Daoy (cell line): ENCODE measurements at places on chromosomes 2 and 18. TPM values are rescaled to one million over a fixed set of nuclear protein-coding genes. Genes with fewer than 3 reads are reported as not detected.

- no peak for DNase-seq
Observed at GRCh38 chr2:185771396-185771795, 32.8 kb downstream of the FSIP2 start.

GRCh38 chr2:218508299-218508698 is 59.9 kb downstream of the USP37 start:
- DNase-seq: no peak

The ALLC gene
- 0.11 TPM in 1 of 2 replicates, not detected in the other for total RNA-seq

The CYP26B1 gene
- total RNA-seq: 1.9 and 3.7 TPM in 2 replicates

- no peak for DNase-seq
Observed at GRCh38 chr2:211477537-211478275, 921.3 kb downstream of the CPS1 start.

The SPP2 gene
- total RNA-seq: not detected in 2 replicates

- DNase-seq: no peak
Observed at GRCh38 chr2:10035053-10035422, 8.3 kb upstream of the KLF11 start.

GRCh38 chr2:3572620-3573019 is 2.4 kb upstream of the RPS7 start:
- DNase-seq: no peak

GRCh38 chr2:67341336-67341735 is 55.8 kb upstream of the ETAA1 start:
- no peak for DNase-seq

- peak; percentile 67 for DNase-seq
Observed at GRCh38 chr2:218876562-218877219, 4.0 kb upstream of the WNT10A start.

DNA sequence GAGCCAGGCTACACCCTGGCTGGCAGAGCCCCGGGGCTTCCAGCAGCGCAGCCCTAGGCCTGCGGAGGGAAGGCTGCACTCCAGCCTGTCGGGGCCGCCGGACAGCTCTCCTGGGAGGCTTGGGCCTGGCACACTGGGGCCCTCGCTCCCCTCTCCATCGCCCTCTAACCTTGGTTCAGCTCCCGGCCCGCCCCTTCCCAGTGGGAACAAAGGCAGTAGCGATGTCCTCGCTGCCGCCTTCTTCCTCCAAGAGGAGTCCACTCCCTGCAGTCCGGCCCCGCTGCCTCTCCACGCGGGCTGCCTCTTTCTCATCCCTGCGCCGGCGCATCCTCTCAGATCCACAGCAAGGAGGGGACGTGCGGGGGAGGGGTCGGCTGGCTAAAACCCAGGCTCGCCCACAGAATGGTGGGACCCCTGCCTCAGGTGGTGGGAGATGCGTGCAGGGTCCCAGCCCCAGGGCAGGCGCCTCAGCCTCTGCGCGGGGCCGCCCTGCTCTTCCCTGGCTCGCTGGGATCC is 138.1 kb downstream of the TWIST2 start:
- DNase-seq: no peak

DNA sequence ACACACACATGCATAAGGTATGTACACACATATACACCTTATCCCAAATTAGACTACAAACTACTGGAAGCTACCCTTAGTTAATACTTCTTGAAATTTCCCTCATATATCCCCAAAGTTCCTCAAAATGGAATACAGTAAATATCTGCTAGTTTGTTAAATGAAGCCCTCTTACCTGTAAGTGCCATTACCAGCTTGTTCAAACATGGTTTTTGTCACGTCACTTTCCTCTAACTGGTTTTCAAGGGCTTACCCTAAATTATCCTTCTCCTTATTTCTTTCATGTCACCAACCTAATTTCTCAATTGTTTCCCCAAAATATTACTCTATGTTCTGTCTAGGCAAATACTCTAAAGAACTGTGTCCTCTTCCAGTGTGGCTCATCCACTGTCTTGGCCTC is 24.4 kb upstream of the KIDINS220 start:
- no peak for DNase-seq

DNA sequence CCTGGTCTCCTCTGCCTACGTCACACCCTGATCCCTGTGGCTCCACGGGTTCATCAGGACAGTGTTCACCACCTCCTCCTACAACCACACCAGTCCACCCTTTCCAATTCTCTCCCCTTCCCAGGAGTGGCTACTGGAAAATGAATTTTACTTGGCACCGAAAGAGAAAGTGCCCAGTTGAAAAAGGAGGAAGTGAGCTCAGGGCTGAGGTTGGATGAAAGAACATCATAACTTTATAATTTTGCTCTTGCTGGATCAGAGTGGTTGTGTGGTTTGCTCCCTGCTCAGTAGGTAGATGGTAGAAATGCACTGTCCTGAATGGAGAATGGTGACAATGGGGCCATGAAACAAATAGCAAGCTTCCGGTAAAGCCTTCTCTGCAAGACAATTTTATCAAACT is 140.3 kb upstream of the DDX18 start:
- no peak for DNase-seq

GRCh38 chr2:212893216-212893615 is 258.2 kb downstream of the IKZF2 start:
- DNase-seq: no peak

GRCh38 chr2:47719099-47719498 is 63.8 kb upstream of the MSH6 start:
- DNase-seq: no peak

The POMC gene
- total RNA-seq: 0.34 TPM in 1 of 2 replicates, not detected in the other

GRCh38 chr2:162053808-162054155 is 20.2 kb downstream of the DPP4 start:
- DNase-seq: no peak

DNA sequence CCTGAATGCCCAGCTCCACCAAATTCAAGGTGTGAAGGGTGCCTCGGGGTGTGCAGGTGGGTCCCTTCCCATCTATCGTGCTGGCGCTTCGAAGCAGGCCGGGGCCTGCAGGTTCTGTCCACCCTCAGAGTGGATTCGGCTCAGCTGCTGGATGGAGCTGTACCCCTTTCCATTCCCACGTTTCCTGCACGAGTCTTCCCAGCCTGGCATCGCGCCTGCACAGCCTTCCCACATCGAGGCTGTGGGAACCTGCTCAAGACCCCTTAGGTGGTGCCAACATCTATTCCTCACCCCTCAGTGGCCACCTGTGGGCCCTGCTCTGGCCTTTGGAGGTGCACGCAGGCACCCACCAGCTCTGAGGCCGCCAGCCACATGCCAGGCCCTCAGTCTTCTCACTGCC is 65.7 kb downstream of the PDCL3 start:
- DNase-seq: no peak

- DNase-seq: no peak
Observed at GRCh38 chr2:134662751-134663150, 56.0 kb downstream of the TMEM163 start.

DNA sequence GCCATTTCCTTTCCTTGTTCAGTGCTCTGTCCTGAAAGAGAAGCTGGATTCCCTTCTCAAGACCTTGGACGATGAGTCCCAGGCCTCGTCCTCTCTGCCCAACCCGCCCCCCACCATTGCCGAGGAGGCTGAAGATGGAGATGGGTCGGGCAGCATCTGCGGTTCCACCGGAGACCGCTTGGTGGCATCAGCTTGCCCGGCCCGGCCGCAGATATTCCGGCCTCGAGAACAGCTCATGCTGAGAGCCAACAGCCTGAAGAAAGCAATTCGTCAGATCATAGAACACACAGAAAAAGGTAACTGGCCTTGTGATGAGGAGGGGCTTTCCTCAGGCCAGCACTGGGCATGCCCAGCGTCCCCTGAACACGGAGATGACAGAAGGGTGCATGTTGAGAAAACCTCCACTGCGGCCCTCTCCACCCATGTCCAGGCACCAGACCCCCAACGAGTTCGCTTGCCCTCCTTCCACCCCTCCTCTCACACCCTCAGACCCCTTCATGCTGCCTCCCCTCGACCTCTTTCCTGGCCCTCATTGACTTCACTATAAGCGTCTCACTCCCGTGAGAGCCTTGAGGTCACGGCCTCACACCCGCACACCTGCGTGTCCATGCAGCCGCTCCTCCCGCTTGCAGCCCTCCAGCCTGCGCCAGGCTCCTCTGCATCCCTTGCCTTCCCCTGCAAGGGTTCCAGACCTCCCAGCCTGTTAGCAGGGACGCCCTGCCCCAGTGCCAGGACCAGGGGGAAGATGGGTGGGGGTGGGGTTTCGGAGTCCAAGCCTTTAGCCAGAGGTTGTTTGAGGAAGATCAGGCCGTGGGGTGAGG is 95.0 kb downstream of the DGKD start:
- peak; percentile 74 for DNase-seq

DNA sequence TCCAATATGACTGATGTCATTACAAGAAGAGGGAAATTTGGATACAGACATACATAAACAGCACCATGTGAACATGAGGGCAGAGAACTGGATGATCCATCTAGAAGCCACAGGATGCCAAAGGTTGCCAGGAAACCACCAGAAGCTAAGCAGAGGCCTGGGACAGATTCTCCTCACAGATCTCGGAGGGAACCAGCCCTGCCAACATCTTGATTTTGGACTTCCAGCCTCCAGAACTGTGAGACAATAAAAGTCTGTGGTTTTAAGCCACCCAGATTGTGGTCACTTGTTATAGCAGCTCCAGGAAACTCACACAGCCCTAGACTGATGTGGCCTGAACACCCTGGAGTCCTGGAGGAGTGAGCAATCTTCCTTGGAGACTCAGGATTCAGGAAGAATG is 351.6 kb downstream of the EIPR1 start:
- DNase-seq: no peak

DNA sequence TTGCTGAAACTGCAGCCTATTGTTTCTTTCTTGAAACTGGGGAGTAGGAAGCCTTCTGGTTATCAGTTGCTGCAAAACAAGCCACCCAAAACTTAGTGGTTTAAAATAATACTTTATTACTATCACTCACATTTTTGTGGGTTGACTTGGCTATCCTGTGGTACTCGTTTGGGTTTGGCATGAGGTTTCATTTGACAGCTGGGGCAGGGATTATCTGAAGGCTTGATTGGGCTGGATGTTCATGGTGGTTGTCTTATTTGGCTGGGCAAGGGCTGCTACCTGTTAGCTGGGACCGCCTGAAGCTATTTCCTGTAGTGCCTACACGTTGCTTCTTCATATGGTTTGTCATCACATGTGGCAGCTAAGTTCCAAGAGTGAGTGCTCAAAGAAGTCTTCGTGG is 122.3 kb downstream of the PLCL1 start:
- peak; percentile 15 for DNase-seq

DNA sequence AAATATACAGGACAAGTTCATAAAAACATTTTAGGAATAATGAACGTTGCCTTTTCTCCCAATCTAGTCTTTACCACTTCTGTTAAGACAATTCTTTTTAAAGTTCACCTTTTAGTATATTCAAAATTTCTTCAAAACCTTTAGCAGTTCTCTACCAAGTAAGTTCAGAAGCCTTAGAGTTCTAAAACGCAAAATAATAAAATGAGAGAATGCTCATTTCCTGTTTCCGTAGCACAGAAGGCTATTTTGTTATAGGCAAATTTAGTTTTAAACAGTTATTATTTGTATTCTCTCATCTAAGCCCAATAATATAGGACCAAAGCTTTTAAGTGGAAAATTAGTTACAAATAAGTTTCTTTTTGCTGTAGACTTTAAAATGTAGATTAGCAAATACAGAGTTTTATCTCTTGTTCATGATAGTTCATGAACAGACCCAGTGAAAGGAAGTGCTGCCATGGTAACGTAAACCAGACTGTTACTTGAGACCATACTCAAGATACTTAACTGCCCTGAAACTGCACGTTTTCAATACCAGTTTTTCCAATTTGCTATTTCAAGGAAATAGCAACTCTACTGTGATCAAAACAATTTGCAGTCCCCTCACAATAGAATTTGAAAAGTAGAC is 173.1 kb upstream of the STON1 start:
- peak; percentile 30 for DNase-seq

GRCh38 chr2:71478806-71479205 is 25.4 kb downstream of the DYSF start:
- DNase-seq: no peak

- no peak for DNase-seq
Observed at GRCh38 chr2:725468-725867, 48.3 kb upstream of the TMEM18 start.

DNA sequence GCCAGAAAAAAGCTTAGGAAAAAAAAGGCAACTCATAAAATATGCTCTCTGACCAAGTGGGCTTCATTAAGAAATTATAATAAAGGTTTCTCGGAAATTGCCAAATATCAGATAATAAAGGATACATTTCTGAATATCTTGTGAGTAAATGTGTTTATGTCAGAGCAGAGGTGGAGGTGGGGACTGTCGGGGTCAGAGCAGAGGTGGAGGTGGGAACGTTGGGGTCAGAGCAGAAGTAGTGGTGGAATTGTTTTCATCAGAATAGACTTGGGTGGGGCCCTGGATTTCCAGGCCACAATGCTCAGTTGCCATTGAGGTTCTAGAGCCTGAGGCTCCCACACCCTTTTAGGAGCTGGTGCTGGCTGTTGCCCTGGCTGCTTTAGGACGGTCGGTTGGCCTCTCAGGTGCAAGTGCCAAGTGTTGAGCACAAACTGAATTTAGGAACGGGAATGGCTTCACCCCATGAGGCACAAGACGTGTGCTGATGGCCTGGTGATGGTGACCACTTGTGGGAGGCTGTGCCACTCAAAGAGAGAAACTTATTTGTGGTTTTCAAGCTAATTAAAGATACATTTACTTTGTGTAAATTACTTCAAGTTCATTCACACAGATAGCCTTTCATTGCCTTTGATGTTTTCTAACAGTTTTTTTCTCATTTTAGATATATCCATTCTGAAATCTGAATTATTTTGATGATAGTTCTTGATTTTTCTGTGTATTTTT is 131.5 kb downstream of the ATP9B start:
- DNase-seq: peak; percentile 37

DNA sequence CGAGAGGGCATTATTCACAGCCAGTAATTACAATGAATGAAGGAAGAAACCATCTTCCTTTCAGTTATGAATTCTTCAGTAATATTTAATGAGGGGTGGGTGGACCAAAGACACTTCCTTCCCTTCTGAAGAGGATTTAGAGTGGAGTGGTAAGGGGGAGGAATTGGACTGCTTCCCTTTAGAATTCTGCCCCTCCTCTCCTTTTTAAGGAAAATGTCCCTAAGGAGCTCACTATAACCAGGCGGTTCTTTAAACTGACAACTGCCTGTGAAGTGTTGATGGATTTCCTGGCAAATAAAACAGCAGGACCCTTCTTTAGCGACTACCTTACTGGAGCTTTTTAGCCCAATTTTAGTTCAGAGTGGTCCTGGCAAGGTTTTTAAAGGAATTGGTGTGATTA is 86.4 kb downstream of the LIMS1 start:
- no peak for DNase-seq

- DNase-seq: peak; percentile 41
Observed at GRCh38 chr2:189287982-189288521, 108.5 kb upstream of the COL5A2 start.

DNA sequence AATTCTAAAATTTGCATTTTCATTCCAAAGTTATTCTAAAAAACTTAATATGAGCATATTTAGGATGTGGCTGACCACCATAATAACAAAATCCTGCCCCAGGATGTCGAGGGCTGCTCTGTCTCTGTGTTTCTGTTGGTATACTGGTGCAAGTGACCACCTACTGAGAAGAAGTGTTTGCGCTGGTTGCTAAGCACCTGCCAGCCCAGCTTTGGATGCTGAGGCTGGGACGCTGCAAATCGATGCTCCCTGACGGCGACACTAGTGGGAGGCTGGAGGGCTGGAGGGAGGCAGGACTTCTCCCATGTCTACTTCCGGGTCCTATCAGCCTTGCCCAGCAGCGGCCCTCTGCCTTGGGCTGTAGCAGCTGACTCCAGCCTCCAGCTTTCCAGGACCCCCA is 45.0 kb downstream of the LAMA1 start:
- no peak for DNase-seq

- no peak for DNase-seq
Observed at GRCh38 chr18:48167897-48168253, 237.4 kb upstream of the SMAD2 start.

GRCh38 chr2:6957910-6958615 is 40.9 kb downstream of the RNF144A start:
- DNase-seq: no peak

The TUBA3D gene
- not detected in 2 replicates for total RNA-seq

- peak; percentile 93 for DNase-seq
Observed at GRCh38 chr18:22667616-22668422, 250.1 kb upstream of the CTAGE1 start.
